ENCODE measurements at places on chromosomes 12 and 14.

- no peak for DNase-seq
Observed at GRCh38 chr12:21223930-21224329, 92.9 kb downstream of the SLCO1B1 start.

DNA sequence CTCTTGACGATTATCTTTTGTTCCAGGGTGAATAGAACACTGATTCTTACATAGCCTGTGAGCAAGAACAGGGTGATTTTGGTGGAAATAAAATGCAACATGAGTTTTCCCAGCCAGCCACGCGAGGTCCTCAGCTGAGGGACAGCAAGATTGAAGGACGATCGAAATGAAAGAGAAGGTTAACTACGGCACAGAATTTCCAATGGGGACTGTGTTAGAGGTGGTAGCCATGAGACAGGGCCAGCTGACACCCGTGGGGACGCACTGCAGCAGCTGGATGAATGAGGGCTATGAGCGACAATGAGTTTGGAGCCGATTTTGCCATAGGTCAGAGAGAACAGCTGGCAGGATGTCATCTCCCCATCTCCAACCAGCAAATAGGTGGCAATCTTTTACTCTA, 243.4 kb upstream of the PELI2 start:
- DNase-seq = no peak

GRCh38 chr14:101184572-101184971, 281.1 kb upstream of the RTL1 start:
- DNase-seq = no peak

DNA sequence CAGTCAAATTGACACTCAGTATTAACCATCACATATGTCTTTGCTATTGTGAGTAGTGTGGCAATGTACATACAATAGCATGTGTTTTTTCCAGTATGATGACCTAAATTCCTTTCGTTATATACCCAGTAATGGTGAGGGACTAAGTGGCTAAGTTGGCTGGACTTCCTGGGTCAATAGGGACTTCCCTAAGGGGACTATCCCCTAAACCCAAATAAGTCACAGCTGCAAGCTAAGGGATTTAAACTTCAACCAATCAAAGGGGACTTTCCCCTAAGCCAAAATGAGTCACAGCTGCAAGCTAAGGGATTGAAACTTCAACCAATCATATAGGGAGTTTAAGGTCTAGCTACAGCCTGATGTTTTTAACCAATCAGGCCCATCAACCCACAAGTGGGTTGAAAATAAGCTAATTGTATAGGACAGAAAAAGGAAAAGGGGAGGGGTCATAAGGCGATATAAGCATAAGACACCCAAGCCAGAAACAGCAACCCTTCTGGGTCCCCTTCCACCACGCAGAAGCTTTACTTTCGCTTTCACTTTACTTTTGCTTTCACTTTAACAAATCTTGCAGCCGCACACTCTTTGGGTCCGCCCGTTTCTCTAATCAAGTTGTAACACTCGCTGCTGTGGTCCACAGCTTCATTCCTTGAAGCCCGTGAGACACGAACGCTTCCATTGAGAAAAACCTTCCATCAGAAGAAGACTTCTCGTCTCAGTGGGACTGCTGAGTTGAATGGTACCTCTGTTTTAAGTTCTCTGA, 404.4 kb downstream of the FLRT2 start:
- DNase-seq = no peak

DNA sequence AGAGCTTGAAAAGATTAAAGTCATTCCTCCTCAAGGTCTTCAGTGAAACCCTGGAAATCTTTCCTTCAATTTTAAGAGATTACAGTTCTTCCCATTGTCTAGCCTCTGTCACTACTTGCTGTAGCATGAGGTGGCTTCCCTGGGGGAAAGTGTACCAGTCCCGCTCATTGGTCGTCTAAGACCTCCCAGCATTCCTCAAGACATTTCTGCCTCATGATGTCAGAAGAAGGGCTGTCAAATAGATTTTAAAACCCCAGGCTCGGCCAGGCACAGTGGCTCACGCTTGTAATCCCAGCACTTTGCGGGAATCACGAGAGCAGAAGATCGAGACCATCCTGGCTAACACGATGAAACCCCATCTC, 46.7 kb downstream of the SMUG1 start:
- DNase-seq = no peak

DNA sequence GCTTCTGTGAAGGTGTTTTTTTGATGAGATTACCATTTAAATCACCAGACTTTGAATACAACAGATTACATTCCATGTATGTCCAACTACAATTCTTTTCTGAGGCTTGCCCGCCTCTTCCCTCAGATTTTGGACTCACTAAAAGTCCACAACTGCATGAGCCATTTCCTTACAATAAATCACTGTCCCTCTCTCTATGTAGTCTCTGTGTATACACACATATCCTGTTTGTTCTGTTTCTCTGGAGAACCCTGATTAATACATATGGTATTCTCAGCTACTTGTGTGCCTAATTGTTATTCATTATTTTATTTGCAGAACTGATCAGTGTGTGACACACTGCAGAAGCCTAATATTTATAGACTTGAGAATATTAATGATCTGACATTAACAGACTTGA, 2.4 kb upstream of the MIPOL1 start:
- DNase-seq = no peak

GRCh38 chr14:50452979-50453705, 56.5 kb upstream of the CDKL1 start:
- no peak for DNase-seq

DNA sequence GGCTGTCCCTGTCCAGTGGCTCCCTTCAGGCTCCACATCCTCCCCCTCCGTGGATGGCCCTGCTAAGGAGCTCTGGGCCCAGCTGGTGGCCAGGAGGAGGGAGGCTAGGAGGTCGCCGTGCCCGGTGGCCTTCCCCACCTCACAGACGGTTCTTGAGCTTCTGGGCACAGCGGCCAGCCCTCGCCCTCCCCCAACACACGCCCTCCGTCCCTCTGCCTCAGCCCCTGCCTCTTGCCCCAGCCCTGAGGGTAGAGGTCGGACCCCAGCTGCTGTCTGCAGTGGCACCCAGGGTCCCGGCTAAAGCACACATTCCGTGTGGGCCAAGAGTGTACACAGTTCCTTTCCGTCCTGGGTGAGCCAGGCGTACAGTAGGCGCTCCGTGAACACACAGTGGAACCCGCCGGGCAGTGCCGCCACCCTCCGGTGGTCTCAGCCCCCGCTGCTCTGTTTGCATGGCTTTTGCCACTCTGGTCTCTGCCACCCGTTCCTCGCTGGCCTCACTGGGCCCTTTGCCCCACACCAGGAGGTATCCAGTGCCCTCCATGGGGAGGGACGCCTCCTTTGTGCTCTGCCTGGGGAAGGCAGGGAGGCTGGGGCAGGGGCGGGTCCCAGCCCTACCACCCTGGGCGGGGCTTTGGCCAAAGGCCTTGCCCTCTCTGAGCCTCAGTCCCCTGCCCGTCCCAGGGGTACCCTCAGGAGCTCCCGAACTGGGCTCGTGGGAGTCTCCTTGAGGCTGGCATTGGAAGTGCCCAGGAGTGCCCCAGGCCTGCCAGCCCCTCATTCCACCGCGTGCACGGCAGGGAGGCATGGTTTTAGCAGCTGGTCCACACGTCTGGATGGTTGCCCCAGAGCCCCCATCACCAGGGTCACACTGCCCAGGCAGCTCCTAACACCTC, 13.0 kb downstream of the TRMT61A start:
- no peak for DNase-seq

DNA sequence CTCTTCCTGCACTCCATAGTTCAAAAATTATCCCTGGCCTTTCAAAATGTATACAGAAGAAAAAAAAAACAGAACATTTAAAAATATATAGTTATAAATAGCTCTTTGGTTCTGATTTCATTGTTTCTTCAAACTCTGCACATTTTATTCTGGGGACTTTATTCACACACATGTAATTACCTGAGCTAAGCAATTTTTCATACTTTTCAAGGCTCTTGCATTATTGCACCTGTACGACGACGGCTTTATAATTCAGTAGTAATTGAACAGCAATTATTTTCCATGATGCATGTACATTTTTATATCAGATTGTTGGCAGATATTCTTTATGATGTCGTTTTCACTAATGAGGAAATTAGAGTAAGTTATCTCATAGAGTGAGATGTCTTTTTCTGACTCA, 13.5 kb upstream of the SLC15A5 start:
- DNase-seq = no peak

- DNase-seq = no peak
Observed at GRCh38 chr14:69696204-69696527, 70.8 kb upstream of the SRSF5 start.

DNA sequence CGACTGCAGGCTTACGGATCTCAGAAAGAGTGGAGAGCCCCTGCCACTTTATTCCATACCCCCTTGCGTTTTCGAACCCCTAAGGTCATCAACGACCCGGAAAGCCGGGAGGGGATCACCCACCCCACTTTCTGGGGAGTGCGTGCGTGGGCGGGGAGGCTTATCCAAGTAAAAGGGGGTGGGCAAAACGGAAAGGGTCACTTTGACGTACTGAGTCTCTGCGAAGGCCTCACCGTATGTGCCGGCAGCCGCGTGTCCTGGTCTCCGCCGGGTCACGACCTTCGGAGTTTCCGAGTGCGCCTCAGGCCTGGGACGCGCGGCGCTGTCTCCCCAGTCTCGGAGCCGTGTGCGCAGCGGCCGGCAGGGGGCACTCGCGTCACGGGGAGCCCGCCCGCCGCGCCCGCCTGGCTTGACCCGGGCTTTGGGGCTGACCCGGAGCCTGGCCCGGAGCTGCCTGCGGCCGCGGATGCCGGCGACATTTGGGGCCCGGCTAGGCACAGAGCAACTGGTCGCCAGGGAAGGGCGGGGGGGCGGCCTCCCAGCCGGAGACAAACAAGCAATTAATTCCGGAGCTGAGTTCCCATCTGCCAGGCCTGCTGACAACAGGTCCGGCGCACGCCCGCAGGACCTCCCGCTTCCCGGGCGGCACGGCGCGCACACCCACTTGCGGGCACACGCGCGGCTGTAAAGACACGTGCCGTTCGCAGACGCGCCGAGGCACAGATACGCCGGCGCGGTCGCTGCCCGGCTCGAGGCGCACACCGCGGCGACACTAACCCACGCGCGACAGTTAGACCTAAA, 890 bp upstream of the KIF26A start:
- DNase-seq = no peak
